ENCODE measurements at places on chromosomes 11 and 22. TPM values are rescaled to one million over a fixed set of nuclear protein-coding genes. Genes with fewer than 3 reads are reported as not detected.
A peak's percentile ranks its signal among the peaks of the same experiment; 100 is the strongest.

Gene DEPDC7
- total RNA-seq, result 0.26 TPM

Gene MYRF
- 0.78 TPM for total RNA-seq

Gene TUBA8
- 1.1 TPM for total RNA-seq

Gene SLC5A1
- not detected for total RNA-seq

- H3K4me3 ChIP-seq, result no peak overlapping the region
- no peaks in the 10 kb centered on the region for H3K27me3 ChIP-seq
- DNase-seq, result no peak
- no peaks in the 10 kb centered on the region for H3K36me3 ChIP-seq
- no peak overlapping the region for H3K27ac ChIP-seq
- no peaks in the 10 kb centered on the region for H3K4me1 ChIP-seq
Observed at GRCh38 chr22:49525801-49526535, 301.7 kb downstream of the BRD1 start.

DNA sequence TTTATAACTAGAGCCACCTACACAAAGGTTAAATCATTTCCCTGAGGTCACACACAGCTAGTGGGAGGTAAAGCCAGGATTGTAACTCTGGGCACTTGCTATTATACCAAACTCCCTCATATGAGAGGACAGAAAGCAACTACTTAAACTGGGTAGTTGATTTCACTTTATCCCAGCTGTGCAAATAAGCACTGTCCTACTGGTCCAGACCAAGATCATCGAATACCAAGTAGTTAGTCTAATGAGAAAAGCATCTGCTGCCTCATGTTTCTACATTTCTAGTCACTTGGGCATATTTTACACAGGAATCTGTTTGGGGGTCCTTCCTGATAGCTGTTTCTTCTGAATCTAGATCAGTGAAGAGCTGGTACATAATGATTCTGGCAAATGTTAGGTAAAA lies 178.6 kb upstream of the NARS2 start:
- H3K27me3 ChIP-seq, result peaks cover 7% of the 10 kb centered on the region
- no peak overlapping the region for H3K27ac ChIP-seq
- no peaks in the 10 kb centered on the region for H3K4me1 ChIP-seq
- no peaks in the 10 kb centered on the region for H3K36me3 ChIP-seq

GRCh38 chr11:130051082-130051481 lies 18.6 kb upstream of the APLP2 start:
- DNase-seq, result no peak
- H3K36me3 ChIP-seq, result no peaks in the 10 kb centered on the region
- H3K4me1 ChIP-seq, result no peaks in the 10 kb centered on the region

DNA sequence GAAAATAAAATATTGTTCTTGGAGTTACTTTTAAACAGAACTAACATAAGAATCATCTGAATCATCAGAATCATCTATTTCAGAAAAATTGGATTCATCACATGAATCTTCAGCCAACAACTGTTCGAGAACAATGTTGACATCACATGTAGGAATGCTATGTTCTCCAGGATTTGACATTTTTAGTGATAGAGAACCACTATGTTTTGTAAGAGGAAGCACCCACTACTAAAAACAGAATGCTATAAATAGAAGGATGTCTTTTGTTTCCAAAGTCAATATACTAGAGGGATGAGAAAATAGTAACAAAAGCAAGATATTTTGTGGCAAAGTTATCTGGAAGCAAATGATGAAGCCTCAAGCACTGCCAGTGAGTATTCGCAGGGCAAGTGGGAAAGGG lies 263.4 kb upstream of the DDI1 start:
- no peak for DNase-seq
- no peak overlapping the region for H3K27ac ChIP-seq
- no peaks in the 10 kb centered on the region for H3K4me1 ChIP-seq
- H3K27me3 ChIP-seq, result no peaks in the 10 kb centered on the region
- H3K4me3 ChIP-seq, result no peak overlapping the region

DNA sequence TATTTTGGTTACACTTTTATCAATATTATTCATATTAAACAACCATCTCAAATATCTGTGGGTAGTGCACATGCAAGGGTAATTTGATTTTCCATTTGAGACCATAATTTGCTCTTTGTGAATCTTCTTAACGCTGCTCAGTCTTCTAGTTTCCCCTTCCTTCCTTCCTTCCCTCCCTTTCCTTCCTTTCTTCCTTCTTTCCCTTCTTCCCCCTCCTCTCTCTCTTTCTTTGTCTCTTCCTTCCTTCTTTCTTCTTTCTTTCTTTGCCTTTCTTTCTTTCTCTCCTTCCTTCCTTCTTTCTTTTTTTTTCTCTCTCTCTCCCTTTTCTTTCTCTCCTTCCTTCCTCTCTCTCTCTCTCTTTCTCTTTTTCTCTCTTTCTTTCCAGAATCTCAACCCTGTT lies 4.1 kb upstream of the RNF26 start:
- peaks cover 24% of the 10 kb centered on the region for H3K27me3 ChIP-seq
- H3K4me1 ChIP-seq, result peaks cover 18% of the 10 kb centered on the region
- no peak overlapping the region for H3K27ac ChIP-seq
- H3K4me3 ChIP-seq, result no peak overlapping the region
- no peak for DNase-seq

DNA sequence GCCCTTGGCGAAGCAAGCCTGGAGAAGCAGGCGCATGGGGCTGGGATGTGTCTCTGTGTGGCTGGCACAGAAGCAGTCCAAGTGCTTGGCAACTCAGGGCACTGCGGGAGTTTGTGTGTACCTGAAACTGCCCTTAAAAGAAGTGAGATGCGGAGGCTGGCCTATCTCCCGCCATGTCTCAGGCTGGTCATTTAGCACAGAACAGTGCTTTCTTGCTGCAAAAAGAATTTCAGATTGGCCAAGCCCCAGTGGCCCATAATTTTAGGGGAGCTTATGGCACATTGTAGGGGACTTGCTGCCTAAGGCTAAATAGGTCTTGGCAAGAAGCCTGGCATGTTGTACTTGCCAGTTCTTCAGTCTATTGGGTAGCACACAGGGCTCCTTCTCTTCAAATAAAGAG lies 16.4 kb downstream of the EHF start:
- H3K36me3 ChIP-seq, result no peaks in the 10 kb centered on the region
- no peak overlapping the region for H3K4me3 ChIP-seq
- peaks cover 17% of the 10 kb centered on the region for H3K4me1 ChIP-seq

DNA sequence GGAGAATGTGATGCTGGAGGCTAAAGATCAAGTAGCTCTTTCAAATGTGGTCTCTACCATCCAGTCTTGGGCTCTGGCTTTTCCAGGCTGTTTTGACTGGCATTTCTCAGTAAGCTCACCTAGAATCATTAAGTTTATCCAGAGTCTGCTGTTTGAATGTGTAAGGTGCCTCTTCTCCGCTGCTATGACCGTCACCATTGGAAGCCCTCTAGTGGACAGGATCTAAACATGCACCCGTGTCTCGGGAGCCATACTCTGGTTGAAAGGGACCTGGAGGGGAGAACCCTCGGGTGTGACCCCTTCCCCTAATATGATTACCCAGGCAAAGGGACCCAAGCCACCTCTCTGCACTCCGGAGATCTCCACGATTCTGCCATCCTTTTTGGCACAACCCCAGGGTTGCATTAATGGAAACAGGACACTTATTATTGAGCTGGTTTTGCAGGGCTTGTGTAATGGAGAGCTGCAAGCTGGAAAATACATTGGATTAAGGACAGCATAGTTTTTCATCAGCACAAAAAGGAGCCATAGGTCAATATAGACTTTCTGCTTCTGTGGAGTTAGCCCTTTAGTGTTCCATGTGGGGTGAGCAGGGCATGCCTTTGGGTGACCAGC lies 191.0 kb upstream of the LARGE1 start:
- H3K27me3 ChIP-seq, result no peaks in the 10 kb centered on the region
- H3K4me1 ChIP-seq, result no peaks in the 10 kb centered on the region
- H3K36me3 ChIP-seq, result no peaks in the 10 kb centered on the region
- no peak overlapping the region for H3K27ac ChIP-seq

DNA sequence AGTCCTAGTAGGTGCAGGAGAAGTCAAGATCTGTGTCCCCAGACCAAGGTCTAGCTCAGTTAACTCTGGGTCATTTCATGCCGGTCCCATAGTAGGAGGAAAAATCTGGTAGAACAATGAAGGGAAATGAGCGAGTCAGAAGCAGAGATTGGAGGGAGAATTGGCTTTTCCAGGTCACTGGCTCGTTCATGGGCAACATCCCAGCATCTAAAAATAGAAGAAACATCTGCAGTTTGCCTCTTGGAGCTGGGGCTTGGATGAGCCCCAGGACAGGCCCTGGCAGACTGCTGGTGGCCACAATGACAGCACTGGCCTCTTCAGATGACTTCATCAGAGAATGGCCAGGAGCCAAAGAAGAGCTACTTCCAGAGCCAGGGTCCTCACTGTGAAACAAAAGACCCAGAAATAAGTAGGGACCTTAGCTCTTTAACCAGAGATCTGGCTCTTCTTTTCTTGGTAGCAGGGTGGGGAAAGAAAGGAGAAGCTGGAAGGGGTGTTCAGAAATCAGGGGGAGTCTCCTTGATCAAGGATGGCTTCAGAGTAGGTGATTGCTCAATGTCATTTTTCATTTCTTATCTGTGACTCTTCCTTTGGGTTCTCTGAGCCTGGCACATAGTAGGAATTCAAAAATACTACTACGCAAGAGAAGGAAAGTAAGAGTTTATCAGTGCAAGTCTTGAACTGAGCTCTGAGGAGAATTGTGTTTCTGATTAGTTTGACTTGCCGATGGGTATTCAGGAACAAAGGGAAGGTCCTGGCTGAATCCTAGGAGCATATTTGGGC lies 102.6 kb downstream of the TMPRSS5 start:
- H3K27ac ChIP-seq, result no peak overlapping the region
- H3K27me3 ChIP-seq, result peaks cover 23% of the 10 kb centered on the region
- no peaks in the 10 kb centered on the region for H3K36me3 ChIP-seq
- DNase-seq, result no peak
- H3K4me3 ChIP-seq, result no peak overlapping the region

DNA sequence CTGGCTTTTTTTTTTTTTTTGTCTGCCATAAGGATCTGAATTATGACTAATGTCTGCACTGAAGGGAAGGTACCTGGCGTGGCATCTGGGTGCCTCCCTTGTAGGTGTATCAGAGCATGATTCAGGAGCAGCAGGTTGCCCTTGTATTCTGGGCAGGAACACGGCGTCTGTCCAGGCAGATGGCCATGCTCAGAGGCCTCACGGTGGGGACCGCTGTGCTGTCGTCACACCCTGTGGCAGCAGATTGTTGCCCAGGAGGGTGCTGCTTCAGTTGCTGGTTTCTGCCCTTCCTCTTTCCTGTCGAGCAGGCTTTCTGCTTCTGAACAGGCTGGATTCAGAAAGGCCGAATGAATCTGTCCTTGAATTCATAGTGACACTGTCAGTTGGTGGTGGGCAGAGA lies 11.0 kb downstream of the ZNRF3 start:
- H3K4me3 ChIP-seq, result no peak overlapping the region
- DNase-seq, result no peak
- H3K27me3 ChIP-seq, result peaks cover 46% of the 10 kb centered on the region
- H3K27ac ChIP-seq, result no peak overlapping the region
- peaks cover 2% of the 10 kb centered on the region for H3K36me3 ChIP-seq

DNA sequence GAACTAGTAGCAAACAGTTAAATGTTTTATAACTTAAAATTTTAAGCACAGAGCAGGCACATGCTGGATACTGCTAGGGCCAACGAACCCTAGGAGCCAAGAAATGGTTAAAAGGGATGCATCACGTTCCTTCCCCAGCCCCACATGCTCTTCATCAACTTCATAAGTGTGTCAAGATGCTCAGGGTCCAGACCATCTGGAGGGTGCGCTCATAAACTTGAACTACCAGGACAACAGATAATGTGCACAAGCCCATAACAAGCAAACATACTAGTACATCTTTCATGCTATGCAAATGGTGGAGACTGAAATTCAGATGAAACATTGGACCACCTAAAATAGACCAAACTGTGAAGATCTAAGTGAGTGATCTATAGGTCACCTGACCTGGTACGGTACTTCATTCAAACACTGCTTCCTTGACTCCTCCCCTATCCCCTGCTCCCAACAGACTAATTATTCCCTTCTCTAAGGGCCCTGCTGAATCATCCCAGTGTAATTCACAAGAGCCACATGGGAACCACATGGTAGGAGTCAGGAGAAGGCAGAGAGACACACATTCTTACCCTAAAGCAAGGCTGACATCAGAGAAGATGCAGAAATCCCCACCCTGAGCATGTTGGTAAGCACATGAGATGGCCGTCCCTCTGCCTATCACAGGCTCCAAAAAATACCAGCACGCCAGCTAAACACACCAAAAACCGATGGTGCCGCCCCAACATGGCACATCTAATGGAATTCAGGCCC lies 83.9 kb downstream of the ETS1 start:
- DNase-seq, result peak; percentile 38
- H3K4me1 ChIP-seq, result peaks cover 99% of the 10 kb centered on the region
- H3K36me3 ChIP-seq, result peaks cover 59% of the 10 kb centered on the region
- peak overlapping the region; percentile 96 for H3K4me3 ChIP-seq
- peaks cover 1% of the 10 kb centered on the region for H3K27me3 ChIP-seq
- peak overlapping the region; percentile 98 for H3K27ac ChIP-seq
